Sigmoid colon (tissue), 7 donors: ENCODE measurements at places on chromosomes 13 and 19.

DNA sequence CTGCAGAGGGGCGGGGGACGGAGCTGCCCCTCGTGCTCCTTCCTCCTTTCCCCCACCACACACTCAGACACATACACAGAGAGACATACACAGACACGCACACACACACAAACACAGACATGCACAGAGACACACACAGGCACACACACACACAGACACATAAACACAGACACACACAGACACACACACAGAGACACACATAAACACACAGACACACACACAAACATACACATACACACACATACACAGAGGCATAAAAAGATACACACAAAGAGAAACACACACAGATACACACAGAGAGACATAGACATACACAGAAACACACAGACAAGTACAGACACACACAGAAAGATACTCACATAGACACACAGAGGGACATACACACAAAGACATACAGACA is 136.0 kb downstream of the UQCRFS1 start:
- no peaks in the 10 kb centered on the region for H3K27me3 ChIP-seq
- DNase-seq = no peak
- no peak overlapping the region for H3K27ac ChIP-seq
- H3K36me3 ChIP-seq = no peaks in the 10 kb centered on the region

GRCh38 chr19:16064209-16064889 is 11.9 kb upstream of the TPM4 start:
- H3K36me3 ChIP-seq = no peaks in the 10 kb centered on the region
- peak overlapping the region; percentile 100 for H3K27ac ChIP-seq
- DNase-seq = no peak
- no peak overlapping the region for H3K4me3 ChIP-seq
- H3K27me3 ChIP-seq = no peaks in the 10 kb centered on the region

GRCh38 chr13:99506634-99507033 is 5.4 kb downstream of the TM9SF2 start:
- no peaks in the 10 kb centered on the region for H3K27me3 ChIP-seq
- H3K4me1 ChIP-seq = no peaks in the 10 kb centered on the region
- H3K27ac ChIP-seq = no peak overlapping the region
- H3K4me3 ChIP-seq = no peak overlapping the region
- H3K36me3 ChIP-seq = no peaks in the 10 kb centered on the region
- no peak for DNase-seq

DNA sequence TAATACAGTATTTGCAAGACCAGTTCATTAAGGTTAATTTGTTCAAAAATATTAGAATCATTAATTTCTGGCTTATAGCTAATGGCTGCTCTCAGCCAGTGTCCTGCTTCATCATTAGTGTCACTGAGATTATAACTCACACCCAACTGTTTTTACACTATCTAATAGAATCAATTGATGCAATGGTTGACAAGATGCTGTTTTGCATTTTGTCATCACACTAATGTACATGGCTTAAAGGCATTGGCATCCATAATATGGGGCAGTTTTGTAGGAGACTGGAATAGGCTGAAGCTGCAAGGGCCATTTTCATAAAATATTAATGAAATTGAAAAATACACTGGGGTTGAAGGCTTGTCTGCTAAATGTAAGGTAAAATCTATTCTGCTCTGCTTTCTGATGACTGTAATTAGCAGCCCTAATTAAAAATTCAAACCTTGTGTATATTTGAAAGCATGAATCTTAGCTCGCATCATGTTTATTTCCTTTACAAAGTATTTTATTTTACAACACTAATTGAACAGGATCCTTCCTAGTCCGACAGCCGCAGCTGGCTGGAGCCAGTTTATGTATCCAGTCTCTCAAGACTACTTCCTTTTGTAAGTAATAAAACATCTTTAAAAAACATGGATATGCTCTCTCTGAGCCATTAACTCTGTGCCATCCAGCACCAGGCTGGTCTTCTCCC is 296.7 kb downstream of the POU4F1 start:
- H3K36me3 ChIP-seq = no peaks in the 10 kb centered on the region
- H3K27me3 ChIP-seq = no peaks in the 10 kb centered on the region
- no peaks in the 10 kb centered on the region for H3K4me1 ChIP-seq

DNA sequence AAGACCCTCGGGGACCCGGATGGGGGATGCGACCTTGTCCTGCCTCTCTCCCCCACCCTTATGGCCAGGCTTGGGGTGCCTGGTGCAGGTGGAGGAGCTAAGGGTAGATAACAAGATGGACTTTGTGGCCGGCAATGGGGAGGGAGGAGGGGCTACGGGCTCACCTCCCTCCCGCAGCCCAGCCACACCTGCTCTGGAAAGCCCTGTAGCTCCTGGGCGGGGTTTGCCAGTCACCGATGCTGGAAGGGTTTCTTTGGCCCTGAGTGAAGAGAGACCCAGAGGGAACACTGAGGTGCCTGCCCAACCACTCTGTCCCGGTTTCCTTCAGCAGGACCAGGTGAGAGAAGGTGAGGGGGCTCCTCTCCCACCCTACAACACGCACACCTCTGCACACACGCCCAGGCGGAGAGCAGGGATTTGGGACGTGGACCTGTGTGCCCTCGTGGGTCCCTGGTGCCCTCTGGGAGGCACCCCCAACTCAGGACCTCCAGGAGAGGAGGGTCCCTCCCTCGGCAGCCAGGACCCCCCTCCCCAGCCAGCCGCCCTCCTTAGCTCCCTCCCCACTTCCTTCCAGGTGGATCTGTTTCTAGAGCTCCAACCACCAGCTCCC is at the start of gene FUT2:
Gene FUT2, plus strand, starts transcription at position 229 of the 610 bp plus-strand sequence. CDS start 6,986 bp downstream, outside the sequence.
- peak within 1 kb of the TSS; percentile 14 for H3K4me3 ChIP-seq
- H3K4me1 ChIP-seq = no peaks in the 10 kb centered on the region
- DNase-seq = no peak
- H3K27me3 ChIP-seq = peaks cover 3% of the 10 kb centered on the region
- H3K36me3 ChIP-seq = no peaks in the 10 kb centered on the region

DNA sequence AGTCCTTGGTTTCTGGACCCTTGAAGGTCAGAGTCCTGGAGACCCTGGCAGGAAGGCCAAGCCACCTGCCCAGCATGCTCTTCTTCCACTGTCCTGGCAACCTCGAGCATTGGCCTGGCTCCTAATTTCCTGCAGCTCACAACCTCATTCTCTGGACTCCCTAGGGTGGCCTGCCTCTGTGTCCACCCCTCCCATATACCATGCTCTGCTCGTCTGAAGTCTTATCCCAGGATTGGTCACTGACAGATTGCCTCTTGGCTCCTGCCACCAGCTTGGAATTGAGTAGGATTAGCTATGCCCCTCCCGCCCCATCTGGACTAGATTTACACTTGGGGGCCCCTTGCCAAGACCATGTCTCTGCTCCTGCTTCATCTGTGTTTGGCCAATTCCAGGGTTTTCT is 17.1 kb upstream of the WASF3 start:
- no peak overlapping the region for H3K4me3 ChIP-seq
- no peak overlapping the region for H3K27ac ChIP-seq
- H3K36me3 ChIP-seq = no peaks in the 10 kb centered on the region
- H3K4me1 ChIP-seq = no peaks in the 10 kb centered on the region
- DNase-seq = no peak

GRCh38 chr19:18743784-18744418 is 47.2 kb downstream of the COMP start:
- H3K27me3 ChIP-seq = no peaks in the 10 kb centered on the region
- H3K36me3 ChIP-seq = no peaks in the 10 kb centered on the region
- H3K4me3 ChIP-seq = no peak overlapping the region
- no peaks in the 10 kb centered on the region for H3K4me1 ChIP-seq

DNA sequence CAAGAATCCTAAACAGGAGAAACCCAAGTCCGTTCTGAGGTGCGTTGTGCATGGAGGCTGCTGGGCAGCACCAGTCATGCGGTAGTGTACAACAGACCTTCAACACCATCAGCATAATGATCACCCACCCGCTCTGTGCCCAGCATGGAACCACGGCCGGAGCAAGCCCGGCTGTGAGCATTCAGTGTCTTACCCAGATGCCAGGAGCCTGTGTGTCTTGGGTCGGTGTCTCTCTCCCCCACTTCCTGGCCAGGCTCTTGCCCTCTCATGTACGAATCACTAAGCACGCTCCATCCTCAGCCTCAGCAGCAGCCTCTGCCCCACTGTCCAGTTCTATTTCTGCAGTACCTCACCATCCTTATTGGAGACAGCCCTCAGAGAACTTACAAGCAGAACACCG is 231.6 kb upstream of the IRS2 start:
- no peaks in the 10 kb centered on the region for H3K36me3 ChIP-seq
- H3K27ac ChIP-seq = no peak overlapping the region
- no peak overlapping the region for H3K4me3 ChIP-seq
- peaks cover 15% of the 10 kb centered on the region for H3K4me1 ChIP-seq
- H3K27me3 ChIP-seq = no peaks in the 10 kb centered on the region

- H3K4me1 ChIP-seq = peaks cover 43% of the 10 kb centered on the region
- H3K27me3 ChIP-seq = no peaks in the 10 kb centered on the region
These were observed 4.7 kb upstream of the GPR183 start for GRCh38 chr13:99311748-99312492.

DNA sequence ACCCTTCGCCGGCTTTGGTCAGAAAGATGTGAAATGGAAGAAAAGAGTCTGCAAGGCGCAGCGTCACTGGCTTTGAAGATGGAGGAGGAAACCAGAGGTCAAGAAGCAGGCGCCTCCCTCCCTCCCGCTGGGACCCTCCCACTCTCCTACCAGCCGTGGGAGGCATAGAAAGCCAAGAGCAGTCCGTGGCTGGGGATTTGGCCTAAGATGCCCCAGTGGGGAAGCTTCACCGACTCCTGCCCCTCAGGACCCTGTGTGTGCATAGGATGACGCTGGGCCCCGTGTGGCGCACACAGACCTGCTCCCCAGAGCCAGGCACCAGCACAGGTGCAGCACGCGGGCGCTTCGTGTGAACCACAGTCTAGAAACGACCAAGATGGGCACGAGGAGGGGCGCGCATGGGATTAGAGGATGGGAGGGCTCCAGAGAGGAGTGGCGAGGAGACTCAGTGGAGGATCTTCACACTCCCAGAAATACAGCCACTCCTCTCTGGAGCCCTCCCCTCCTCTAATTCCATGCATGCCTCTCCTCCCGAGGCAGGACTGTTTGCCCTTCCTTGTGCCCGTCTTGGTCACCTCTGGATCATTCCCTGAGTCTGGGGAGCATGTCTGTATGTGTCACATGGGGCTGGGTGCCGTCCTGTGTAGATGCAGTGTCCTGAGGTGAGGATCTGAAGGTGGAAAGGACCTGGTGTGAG is 194.3 kb downstream of the TEX29 start:
- H3K4me1 ChIP-seq = no peaks in the 10 kb centered on the region
- peaks cover 50% of the 10 kb centered on the region for H3K27me3 ChIP-seq
- H3K4me3 ChIP-seq = no peak overlapping the region

DNA sequence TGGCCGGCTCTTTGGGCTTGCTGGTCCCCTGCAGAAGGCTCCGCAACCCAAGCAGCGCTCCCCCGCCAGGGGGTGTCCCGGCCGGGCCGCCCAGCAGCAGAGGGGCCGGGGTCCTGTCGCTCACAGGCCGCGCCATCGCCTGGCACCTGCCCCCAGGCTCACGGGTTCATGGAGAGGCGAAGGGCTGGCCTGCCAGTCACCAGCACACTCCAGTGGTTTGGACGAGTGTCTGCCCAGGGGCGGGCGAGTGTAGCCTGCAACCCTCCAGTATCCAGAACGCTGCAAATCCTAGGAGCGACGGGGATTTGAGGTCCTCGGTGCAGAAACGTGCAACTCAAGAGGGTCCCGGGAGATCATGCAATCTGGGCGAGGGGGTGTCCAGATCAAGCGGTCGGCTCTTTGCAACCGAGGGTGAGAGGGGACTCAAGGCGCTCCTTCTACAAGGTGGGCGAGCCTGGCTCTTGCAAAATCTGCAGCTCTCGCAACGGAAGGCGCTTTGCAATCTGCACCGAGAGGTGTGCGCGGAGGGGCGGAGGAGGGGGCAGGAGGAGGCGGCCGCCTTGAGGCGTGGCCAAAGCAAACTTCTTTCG is at the start of gene DBP:
Gene DBP, minus strand, starts transcription at position 521 of the 590 bp plus-strand sequence. Its CDS starts 385 bp downstream, at position 136.
- no peak for DNase-seq
- no peaks in the 10 kb centered on the region for H3K27me3 ChIP-seq
- H3K4me3 ChIP-seq = peak within 1 kb of the TSS; percentile 61
- no peaks in the 10 kb centered on the region for H3K4me1 ChIP-seq
- peaks cover 12% of the 10 kb centered on the region for H3K36me3 ChIP-seq

DNA sequence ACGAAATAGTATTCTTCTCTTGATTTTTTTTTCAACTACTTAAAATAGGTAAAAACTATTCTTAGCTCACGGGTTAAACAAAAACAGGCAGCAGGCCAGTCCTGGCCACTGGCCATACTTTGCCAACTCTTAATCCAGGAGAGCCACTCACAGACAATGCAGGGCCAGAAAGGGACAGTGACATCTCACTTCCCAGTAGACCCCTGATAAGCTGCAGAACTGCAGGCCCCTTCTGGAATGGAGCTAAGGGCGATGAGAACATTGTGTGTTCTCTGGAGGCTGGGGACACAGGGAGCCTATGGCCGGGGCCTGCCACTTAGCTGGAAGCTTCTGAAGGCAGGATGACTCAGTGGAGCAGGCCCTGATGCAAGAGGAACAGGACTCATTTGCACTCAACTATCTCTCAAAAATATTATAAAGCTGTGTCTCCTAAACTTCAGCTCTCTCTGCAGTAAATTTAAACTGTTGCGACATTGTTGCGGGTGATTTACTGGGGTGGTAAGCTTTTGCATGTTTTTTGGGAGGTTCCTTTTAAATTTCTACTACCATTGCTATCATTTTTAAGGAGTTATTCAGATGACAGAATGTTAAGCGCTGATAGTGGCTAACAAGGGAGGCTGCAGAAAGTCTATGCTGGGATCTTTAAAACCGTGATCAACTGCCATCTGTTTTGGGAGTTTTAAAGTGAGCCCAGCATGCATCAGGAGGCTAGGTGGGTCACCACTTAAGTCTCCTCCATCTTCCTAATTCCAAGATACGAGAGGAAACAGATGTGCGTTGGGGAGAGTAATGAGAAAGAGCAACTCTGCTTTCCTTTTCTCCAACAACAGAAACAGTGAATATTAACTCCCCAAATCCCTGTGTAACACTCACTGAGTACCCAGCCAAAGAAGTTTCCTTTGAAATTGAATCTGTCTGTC is 33.2 kb upstream of the KATNAL1 start:
- no peaks in the 10 kb centered on the region for H3K27me3 ChIP-seq
- peak; percentile 95 for DNase-seq
- H3K4me3 ChIP-seq = no peak overlapping the region
- H3K27ac ChIP-seq = peak overlapping the region; percentile 80
- no peaks in the 10 kb centered on the region for H3K36me3 ChIP-seq

GRCh38 chr13:99813336-99814095 is 158.1 kb downstream of the ZIC5 start:
- no peaks in the 10 kb centered on the region for H3K4me1 ChIP-seq
- H3K27ac ChIP-seq = no peak overlapping the region
- no peak for DNase-seq
- H3K4me3 ChIP-seq = no peak overlapping the region
- no peaks in the 10 kb centered on the region for H3K27me3 ChIP-seq

- peak overlapping the region; percentile 15 for H3K4me3 ChIP-seq
- peak; percentile 80 for DNase-seq
- H3K4me1 ChIP-seq = peaks cover 67% of the 10 kb centered on the region
- no peaks in the 10 kb centered on the region for H3K27me3 ChIP-seq
- H3K27ac ChIP-seq = peak overlapping the region; percentile 100
These were observed 4.0 kb downstream of the ERF start for GRCh38 chr19:42250666-42251531.

DNA sequence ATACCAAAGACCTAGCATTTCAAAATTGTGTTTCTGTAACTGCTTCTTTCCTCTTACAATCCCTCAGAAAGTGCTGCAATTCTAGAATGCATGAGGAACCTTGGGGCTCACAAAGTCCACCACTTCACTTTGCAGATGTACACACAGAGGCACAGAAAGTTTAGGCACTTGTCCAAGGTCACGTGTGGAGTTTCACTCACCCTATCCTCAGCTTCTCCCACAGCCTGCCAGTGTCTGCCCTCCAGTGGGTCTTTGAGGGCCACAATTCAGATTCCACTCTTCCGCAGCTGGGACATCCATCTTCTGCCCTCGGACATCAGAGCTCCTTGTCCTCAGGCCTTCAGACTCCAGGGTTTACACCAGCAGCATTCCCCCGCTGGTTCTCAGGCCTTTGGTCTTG is 210.5 kb upstream of the SERP2 start:
- H3K27me3 ChIP-seq = no peaks in the 10 kb centered on the region
- DNase-seq = no peak
- no peak overlapping the region for H3K4me3 ChIP-seq
- H3K36me3 ChIP-seq = no peaks in the 10 kb centered on the region
